ENCODE measurements at places on chromosomes 11 and 22.

DNA sequence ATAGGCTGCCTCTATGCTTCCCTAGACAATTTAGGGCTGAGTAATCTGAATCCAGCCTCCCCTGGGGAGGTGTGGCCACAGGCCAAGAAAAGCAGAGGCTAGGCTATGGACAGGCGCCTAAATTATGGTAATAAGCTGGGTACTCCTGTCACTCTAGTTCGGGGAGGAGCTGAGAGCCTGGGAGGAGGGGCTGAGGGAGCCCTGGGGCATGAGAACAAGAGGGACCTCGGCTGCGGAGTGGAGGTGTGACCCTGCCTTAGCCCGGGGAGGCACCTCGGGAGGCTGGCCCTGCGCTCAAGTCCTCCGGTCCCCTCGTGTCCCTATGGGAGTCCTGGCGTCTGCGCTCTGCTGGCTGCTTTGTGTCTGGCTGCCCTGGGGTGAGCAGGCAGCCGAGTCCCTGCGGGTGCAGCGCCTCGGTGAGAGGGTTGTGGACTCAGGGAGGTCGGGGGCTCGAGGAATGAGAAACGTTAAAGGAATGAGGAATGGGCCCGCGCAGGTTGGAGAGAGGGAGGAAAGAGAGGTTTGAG is at the start of gene OTOG:
Gene OTOG (plus strand): TSS at position 209 of the 527 bp plus-strand sequence. CDS start 114 bp downstream, at position 323.
- DNase-seq: no peak

DNA sequence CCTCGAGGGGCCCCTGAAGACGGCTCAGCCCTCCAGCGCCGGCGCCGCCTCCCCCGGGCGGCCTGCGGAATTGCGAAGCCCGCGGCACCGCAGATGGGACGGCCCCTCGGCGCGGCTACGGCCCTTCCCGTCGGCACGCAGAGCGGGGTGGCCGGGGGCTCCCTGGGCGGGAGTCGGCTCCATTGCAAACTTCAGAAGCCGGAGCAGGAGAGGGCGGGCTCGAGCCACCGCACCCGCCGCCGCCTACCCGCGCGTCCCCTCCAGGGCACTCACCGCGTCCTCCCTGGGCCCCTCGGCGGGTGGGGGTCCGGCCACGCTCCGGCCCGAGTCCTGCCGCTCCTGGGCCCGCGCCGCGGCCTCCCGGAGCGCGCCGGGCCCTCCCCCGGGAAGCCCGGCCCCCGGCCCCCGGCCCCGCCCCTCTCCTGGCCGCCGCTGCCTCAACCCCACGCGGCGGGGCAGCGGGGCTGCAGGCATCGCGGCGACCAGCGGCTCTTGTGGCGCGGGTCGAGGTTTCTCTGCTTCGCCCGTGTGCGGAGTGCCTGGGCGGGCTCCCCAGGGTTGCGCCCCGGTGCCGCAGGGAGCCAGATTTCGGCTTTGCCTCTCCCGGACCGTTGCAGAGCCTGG is at the start of gene PACSIN3:
Gene PACSIN3 (minus strand): TSS at position 359 of the 624 bp plus-strand sequence. CDS start 3,707 bp downstream, outside the sequence.
- DNase-seq: no peak

- no peak for DNase-seq
Measured at GRCh38 chr11:134901955-134902918, 490.2 kb upstream of the B3GAT1 start.

DNA sequence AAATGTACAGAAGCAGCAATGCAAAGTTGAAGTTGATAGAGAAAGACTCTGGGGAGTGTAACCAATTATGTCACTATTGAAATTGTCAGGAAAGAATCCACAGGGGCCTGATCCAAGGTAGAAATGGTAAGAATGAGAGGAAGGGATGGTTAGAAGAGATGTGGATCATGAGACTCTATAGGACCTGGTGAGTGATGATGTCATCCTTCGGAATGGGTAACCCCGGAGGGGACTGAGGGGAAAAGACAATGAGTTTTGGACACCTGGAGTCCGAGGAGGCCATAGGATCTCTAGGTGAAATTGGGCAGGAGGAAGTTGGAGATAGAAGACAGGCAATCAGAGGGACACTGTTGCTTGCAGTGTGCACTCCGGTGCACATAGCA is 6.3 kb upstream of the TIMP3 start:
- DNase-seq: no peak

- no peak for DNase-seq
Measured at GRCh38 chr11:120172054-120172911, 34.4 kb upstream of the TRIM29 start.

- no peak for DNase-seq
Measured at GRCh38 chr22:49201046-49201970, 626.4 kb downstream of the BRD1 start.

- DNase-seq: no peak
Measured at GRCh38 chr11:6530848-6531247, 33.8 kb downstream of the DNHD1 start.

GRCh38 chr11:120914601-120915000 is 109.3 kb upstream of the TBCEL start:
- DNase-seq: no peak

DNA sequence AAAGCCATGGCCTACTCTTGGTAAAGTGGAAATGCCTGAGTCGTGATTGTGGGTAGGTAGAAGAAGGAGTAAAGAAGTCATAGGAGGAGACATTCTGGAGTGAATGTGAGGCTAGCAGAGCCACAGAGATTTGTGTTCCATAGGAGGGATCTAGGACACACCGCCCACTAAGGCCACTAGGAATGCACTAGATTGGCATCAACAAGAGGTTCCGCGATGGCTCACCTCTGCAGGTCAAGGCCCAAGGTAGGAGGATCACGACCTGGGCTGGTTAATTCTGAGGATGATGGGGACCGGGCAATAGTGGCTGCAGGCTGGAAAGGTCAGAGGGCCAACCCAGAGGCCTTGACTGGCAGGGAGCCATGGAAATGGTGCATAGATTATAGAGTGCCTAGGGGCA is 48.8 kb upstream of the OPCML start:
- no peak for DNase-seq

- no peak for DNase-seq
Measured at GRCh38 chr11:121636081-121636799, 183.5 kb upstream of the SORL1-AS1 start.

DNA sequence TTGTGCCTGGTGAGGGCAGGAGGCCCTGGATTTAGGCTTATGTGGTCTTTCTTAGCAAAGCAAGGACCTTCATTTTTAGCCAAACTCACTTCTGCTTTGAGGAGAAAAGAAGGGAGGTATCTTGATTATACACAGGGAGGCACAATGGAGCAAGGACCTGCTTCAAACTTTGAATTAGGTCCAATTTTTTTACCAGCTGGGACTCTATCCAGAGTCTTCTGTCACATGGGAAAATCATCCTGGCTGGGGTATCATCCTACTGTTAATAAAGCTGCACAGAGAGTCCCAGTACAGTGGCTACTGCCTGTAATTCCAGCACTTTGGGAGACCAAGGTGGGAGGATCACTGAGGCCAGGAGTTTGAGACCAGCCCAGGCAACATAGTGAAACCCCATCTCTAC is 87.8 kb downstream of the CWC15 start:
- DNase-seq: no peak

DNA sequence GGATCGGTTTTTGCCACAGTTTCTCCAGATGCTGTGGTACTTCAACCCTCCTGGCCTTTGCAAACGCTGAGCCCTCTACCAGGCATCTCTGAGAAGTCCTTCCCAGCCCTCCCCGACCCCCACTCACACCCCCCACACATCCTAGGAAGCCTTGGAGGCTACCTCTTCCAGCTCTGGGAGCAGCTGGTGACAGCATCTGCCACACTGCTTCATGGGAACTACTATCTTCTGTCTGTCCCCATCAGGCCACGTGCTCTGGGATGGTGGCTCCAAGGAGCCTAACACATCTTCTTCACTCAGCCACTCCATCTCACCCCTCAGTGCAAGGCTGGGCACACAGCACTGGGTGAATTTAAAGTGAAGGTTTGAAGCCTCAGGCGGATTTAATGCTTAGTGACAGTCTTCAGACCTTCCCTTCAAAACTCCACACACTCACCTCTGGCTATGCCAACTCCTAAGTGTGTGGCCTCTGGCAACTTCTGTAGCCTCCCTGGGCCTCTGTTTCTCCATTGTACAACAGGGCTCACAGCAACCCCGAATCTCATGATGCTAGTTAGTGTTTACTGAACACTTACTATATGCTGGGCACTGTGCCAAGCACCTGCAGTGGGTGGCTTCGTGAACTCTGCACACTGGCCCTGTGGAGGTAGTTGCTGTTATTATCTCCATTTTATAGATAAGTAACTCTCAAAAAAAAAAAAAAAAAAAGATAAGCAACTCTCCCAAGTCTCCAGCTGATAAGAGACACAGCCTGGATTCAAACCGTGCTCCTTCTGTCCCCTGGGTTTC is 7.3 kb upstream of the TP53I11 start:
- no peak for DNase-seq

DNA sequence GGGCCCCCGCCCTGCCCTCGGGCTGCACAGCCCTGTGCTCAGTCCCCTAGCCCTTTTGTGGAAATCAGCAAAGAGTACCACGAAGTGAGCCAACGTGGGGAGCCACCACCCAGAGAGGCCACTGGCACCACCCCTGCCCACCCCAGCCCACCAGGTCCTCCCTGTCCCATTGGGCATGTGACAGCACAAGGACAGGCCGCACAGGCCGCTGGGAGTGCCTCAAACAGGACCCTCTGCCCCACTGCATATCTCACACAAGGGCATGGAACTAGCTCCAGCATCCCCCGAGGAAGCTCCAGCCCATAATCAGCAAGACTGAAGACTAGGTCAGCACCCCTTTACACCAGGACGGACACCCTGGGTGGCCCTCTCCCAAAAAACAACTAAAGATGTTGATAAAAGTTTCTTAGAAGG is 29.7 kb downstream of the GNB1L start:
- no peak for DNase-seq

GRCh38 chr11:1199241-1199750 is 23.6 kb upstream of the MUC5B start:
- DNase-seq: no peak

DNA sequence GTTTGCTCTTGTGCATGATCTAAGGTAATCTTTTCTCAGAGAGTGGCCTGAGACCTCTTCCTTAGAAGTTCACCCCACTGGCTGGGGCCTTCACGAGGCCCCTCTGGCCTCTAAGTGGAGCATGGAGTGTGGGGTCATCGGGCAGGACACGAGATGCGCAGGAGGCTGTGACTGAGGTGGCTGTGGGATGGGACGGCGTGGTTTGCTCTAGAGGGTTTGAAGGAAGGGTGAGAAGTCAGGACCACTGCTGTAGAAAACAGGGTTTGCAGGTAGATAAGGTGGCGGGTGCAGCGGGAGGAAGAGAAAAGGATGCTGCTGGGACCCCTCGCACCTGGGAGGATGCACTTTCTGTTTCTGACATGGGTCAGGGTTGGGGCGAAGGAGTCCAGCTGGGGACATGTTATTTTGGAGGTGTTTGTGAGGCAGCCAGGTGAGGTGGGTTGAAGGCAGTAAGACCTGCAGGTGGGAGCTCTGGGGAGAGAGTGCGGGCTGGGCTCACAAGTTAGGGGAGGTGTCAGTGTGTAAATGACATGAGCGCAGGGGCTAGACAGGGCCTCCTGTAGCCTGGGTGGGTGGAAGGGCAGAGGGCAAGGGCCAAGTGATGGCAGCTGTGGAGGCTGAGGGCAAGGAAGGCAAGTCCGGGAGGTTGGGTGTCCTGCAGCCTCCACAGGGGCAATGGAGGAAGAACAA is 62.5 kb downstream of the KCNQ1 start:
- DNase-seq: no peak

DNA sequence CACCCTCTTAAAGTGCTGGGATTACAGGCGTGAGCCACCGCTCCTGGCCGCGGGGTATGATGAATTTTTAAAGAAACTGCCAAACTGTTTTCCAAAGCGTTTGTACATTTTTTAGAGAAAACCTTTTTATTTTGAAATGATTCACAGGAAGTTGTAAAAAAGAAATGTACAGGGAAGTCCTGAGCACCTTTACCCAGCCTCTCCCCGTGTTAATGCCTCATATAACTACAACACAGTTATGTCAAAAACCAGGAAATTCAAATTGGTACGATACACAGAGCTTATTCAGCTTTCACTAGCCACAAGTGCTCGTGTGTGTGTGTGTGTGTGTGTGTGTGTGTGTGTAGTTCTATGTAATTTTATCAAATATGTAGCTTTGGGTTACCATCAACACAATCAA is 7.0 kb upstream of the FAM118A start:
- DNase-seq: no peak

DNA sequence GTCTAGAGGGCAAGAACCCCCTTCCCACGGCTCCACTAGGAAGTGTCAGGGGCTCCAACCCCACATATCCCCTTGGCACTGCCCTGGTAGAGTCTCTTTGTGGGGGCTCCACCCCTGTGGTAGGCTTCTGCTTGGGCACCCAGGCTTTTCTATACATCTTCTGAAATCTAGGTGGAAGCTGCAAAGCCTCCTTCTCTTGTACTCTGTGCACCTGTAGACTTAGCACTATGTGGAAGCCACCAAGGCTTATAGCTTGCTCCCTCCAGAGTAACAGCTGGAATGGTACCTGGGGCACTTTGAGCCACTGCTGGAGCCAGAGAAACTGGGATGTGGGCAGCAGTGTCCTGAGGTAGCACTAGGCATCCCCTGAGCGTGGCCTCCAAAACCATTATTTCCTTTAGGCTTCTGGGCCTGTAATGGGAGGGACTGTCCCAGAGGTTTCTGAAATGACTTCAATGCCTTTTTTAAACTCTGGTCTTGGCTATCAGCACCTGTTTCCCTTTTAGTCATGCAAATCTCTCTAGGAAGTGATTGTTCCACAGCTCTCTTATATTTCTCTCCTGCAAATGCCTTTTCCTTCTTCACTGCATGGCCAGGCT is 68.4 kb downstream of the TRAF6 start:
- DNase-seq: no peak

- no peak for DNase-seq
Measured at GRCh38 chr22:20131597-20131858, at the start of gene ZDHHC8. ZDHHC8 (plus strand) TSS chr22:20131804; CDS start chr22:20131948, 144 bp downstream.

- no peak for DNase-seq
Measured at GRCh38 chr22:45164270-45165088, 754 bp downstream of the NUP50 start.

- DNase-seq: no peak
Measured at GRCh38 chr11:76750067-76750466, 33.1 kb upstream of the TSKU start.

GRCh38 chr22:20429254-20430100 is 8.1 kb downstream of the SCARF2 start:
- no peak for DNase-seq

GRCh38 chr11:29318134-29318845 is 698.5 kb downstream of the KCNA4 start:
- no peak for DNase-seq

- DNase-seq: no peak
Measured at GRCh38 chr22:43726964-43727543, 85.1 kb downstream of the EFCAB6 start.

DNA sequence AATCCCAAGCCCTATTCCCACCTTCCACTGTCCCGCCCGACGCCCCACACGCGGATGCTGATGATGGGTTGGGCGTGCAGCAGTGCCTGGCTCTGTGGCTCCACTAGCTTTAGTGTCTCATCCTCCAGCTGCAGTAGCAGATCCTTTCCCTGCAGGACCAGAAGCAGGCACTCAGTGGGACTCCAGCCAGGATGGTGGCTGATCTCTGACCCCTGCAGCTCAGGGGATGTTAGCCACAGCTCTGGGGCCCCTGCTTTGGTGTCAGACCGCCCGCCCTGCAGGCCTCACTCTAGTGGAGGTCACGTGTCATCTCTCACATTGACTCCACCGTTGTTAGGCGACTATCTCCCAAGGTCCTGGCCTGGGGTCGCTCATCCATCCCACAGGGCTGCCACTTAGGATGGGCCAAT is 11.8 kb downstream of the SMPD1 start:
- no peak for DNase-seq

GRCh38 chr11:125275905-125276618 is 111.5 kb downstream of the PKNOX2 start:
- no peak for DNase-seq

- no peak for DNase-seq
Measured at GRCh38 chr11:117232092-117232878, at the start of gene RNF214. RNF214 (plus strand) TSS chr11:117232671; CDS start chr11:117234273, 1,602 bp downstream.

GRCh38 chr11:9953994-9954626 is 290.2 kb downstream of the SWAP70 start:
- DNase-seq: no peak
